ENCODE measurements at places on chromosomes 7 and 10. TPM values are rescaled to one million over a fixed set of nuclear protein-coding genes. Genes with fewer than 3 reads are reported as not detected.

Gene CARD11
- total RNA-seq: 2.7 TPM

Gene PNLIPRP1
- total RNA-seq: not detected

Gene HECW1
- total RNA-seq: 16.6 TPM

Gene ARPC1B
- 303 TPM for total RNA-seq

Gene PTPRE
- 4.4 TPM for total RNA-seq

Gene BTAF1
- total RNA-seq: 8.5 TPM

Gene TRPV5
- total RNA-seq: not detected

Gene CLRN3
- total RNA-seq: 0.07 TPM

Gene ASAH2
- 2.8 TPM for total RNA-seq
